ENCODE measurements at places on chromosomes 13 and 19.

- DNase-seq = peak; percentile 89
These were observed 7.3 kb upstream of the HOOK2 start for GRCh38 chr19:12782424-12783290.

DNA sequence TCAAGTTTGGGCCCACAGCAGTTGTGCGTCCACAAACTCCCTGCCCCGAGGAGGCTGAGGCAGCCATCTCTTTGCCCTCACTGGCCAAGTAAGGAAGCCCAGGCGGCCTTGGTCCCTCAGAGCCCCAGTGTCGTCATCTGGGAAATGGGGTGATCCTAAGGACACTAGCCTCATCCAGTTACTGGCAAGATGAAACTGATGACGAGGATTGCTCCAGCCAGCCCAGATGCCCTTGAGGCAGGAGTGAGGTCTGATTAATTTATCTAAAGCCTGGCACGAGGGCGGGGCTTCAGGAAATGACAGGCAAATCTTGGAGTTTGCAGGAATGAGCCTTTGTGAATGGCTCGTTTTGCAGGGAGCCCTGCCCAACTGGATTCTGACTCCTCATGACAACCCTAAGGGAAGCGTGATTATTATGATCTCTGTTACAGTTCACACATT, 5.6 kb downstream of the LIPE start:
- DNase-seq = no peak

DNA sequence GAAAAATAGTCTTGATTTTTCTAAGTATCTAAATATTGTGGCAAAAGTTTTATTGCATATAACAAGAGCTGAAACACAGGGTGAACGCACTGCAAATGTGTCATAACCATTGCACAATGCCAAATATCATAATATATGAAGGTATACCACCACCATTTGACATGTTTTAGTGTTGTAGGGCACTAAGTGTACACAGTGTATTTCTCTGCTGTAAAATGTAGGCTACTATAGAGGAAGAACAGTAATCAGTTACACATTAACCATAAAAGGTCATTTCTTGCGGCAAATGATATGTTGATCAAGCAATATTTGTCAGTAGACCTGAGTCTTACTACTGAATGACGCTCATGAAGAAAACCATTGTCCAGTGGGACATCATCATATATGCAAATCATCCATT, 18.3 kb upstream of the KLF5 start:
- DNase-seq = no peak

GRCh38 chr13:112831196-112831595, 137.8 kb upstream of the MCF2L start:
- DNase-seq = no peak

DNA sequence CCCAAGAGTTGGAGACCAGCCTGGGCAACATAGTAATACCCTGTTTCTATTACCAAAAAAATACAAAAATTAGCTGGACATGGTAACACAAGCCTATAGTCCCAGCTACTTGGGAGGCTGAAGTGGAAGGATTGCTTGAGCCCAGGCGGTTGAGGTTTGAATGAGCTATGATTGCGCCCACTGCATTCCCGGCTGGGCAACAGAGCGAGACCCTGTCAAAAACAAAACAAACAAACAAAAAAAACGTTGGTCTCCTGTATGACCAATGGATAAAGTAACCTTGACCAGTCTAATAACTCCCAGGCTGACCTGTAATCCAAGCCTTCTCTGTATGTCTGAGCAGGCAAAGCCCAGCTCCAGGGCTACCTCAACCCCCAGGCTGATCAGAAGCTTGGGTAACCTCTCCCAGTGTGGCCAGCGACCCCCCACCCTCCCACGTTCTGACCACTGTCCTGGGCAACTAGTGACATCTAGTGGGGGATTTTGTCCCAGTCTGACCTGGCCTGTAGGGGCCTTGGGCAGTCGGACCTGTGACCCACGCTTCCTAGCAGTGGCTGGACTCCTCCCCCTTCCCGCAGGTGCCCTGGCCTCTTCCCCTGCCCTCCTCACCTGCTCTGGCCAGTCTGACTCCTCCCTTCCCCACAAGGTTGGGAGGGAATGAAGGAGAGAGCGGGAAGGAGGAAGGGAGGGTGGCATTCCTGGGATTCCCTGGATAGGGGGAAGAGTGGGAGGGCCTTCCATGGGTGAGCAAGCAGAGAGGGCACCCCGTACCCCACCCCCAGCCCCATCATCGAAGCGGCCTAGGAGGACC, 1.0 kb upstream of the BCAM start:
- DNase-seq = no peak

GRCh38 chr13:29065142-29065541, 245.0 kb downstream of the MTUS2 start:
- no peak for DNase-seq

DNA sequence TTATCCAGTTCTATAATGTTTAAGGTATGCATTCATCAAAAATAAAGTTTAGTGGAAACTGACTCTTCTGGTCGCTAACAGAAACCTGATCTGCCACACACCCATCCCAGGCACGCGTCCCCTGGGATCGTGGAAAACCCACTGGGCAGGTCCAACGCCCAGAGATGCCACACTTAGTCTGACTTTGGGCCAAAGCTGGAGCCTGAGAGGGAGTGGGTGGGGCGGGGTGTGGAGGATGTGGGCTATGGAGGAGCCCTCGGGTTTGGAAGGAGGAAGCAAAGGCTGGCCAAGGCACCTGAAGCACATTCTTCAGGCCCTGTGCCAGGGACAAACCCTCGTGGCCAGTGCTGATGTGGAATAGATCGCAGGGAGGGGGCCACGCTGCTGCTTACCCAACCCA, 2.5 kb downstream of the IGFL1 start:
- no peak for DNase-seq

GRCh38 chr19:5436106-5436947, 18.9 kb upstream of the ZNRF4 start:
- DNase-seq = no peak

GRCh38 chr13:23506807-23507291, 63.4 kb upstream of the TNFRSF19 start:
- DNase-seq = no peak

GRCh38 chr13:73038064-73038463, 20.7 kb upstream of the KLF5 start:
- no peak for DNase-seq

DNA sequence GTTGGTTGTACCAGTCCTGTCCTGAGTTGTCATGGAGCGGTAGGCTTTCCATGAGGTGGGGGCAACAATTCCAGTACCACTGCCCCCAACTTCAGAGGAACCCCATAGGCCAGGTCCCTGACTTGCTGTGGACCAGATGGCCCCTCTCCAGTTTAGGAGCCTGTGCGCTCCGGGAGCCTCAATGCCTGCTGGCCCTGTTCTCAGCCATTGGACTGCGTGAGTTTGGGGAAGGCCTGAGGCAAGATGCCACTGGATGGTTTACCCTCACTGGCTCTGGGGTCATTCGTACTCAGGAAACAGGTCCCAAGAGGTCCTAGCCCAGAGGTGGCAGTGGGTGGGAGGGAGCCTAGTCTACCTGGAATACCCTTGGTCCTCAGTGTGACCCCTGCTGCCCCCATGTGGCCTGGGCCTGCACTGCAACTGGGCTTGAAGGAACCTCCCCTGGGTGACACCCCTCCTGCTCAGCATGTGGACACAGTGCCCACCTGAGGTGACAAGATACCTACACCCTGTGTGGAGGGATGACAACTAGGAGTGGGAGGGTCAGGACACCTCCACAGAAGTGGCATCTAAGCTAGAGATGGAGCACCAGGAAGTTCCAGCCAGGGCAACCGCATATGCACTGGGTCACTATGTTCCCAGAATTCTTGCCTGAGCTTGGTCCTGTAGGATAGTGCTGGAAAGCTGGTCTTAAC, 6.0 kb upstream of the PRR19 start:
- DNase-seq = peak; percentile 89

DNA sequence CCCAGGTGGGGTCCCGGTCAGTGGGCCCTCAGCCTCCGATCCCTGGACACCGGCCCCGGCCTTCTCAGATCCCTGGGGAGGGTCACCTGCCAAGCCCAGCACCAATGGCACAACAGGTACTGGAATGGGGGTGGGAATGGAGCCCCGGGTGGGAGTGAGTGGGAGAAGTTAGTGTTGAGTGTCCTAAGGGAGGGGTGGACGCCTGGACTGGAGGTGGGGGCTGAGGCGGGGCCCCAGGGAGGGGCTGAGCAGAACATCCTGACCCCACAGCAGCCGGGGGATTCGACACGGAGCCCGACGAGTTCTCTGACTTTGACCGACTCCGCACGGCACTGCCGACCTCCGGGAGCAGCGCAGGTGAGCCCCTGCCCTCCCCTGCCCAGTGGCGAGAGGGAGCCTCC, 17.7 kb downstream of the EPN1 start:
- DNase-seq = no peak

DNA sequence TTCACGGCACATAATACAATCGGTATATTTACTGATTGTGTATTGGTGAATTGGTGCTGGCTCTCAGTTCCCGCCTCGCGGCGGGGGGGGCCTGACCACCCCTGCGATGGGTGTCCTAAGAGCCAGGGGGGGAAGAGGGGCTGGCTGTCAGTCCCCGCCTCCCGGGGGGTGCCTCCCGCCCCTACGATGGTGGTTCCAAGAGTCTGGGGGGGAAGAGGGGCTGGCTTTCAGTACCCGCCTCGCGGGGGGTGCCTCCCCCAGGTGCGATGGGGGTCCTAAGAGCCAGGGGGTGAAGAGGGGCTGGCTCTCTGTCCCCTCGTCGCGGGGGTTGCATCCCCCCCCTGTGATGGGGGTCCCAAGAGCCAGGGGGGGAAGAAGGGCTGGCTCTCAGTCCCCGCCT, 2321.8 kb upstream of the PCDH20 start:
- no peak for DNase-seq

DNA sequence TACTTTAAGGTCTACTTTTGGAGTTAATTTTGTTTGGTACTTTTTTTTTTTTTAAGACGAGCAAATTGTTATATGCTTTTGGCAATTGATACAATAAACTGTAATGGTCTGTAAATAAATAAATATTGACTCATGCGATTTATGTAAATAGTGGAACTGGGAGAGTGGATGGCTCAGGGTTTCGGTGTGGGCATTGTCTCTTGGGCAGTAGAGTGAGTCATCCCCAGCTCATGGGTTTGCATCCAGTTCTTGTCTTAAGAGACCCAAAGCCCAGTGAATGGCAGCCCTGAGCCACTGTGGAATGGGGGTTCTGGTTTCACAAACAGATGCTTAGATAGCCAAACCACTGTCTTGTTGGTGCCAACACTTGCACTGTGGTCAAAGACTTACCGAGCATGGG, 33.0 kb downstream of the FGF9 start:
- no peak for DNase-seq

DNA sequence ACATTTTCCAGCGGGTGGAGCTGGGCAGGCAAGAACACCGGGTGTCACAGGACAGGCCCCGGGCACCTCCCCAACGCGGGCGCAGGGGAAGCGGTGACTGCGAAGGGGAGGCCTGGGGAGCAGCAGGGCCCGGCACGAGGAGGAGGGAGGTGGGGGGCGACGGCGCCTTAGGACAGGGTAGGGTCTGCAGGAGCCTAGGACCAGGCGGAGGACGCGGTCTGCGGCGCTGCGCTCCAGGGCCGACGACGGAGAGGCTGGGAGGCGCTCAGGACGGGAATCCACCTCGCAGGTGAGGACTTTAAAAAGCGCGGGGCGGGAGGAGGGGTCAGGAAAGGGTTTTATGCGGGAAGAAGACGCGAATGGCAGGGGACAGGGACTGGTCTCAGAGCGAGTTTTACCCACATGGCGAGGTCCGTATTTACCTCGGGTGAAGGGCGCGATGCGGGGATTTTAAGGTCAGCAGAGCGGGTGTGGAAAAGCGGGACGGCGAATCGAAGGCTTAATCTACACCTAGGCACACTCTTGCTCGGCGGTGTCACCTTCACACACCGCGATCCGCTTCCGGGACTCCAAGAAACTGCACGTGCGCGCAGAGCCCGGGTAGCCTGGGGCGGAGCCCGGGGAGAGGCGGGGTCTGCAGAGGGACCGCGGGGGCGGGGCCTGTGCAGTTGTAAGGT, 13.5 kb downstream of the ERVV-2 start:
- no peak for DNase-seq

GRCh38 chr19:50341091-50341564, 12.0 kb upstream of the KCNC3 start:
- no peak for DNase-seq

DNA sequence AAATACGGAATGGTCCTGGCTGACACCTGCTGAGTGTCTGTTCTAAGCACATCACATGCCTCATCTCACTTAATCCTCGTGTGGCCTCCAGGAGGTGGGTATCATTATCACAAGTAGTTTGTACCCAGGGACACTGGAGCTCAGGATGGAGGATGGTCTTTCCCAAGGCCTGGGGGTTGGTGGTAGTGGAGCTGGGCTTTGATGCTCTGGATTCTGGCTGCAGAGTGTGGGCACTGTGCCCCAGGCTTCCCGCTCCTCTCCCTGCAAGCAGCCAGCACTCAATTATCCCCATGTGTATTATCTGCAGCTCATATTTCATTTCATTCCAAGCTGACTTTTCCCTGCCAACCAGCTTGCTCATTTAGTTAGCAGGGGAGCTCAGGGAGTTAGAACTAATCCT, 52.1 kb downstream of the SIAH3 start:
- no peak for DNase-seq

DNA sequence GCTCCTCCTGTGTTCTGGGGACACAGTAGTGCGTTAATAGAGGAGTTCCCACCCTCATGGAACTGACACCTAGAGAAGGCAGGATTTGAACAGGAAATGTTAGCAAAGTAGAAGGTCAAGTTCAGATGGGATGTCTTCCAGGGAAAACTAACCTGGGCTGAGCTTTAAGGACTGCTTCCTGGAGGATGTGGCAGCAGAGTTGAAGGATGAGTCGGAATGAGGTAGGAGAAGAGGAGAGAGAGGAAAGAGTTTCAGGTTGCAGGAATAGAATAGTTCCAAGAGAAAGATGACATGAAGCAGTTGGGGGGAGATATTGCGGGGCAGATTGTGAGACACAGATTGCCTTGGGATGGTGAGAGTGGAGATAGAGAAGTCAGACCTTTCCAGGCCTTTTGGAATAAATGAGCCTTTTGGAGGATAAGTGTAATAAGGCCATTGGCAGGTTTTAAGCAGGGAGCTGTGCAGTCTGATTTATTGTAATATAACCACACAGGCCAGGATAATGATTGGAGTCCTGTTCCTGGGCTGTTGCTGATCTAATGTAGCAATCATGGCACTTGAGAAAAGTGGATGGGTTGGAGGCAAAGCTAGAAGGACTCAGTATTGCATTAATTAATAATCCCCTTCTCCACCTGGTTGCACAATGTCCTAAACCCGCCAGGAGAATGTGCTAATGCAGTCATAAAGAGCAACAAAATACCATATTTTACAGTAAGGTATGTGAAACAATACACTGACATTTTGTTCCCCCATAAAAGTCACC, 205.4 kb downstream of the SHISA2 start:
- DNase-seq = no peak

- no peak for DNase-seq
These were observed 2.3 kb downstream of the DDA1 start for GRCh38 chr19:17311455-17312188.
